ENCODE measurements at places on chromosomes 7 and 10.
A peak's percentile ranks its signal among the peaks of the same experiment; 100 is the strongest.

- no peak for DNase-seq
Measured at GRCh38 chr7:27112361-27112760, 9.9 kb upstream of the HOXA2 start.

DNA sequence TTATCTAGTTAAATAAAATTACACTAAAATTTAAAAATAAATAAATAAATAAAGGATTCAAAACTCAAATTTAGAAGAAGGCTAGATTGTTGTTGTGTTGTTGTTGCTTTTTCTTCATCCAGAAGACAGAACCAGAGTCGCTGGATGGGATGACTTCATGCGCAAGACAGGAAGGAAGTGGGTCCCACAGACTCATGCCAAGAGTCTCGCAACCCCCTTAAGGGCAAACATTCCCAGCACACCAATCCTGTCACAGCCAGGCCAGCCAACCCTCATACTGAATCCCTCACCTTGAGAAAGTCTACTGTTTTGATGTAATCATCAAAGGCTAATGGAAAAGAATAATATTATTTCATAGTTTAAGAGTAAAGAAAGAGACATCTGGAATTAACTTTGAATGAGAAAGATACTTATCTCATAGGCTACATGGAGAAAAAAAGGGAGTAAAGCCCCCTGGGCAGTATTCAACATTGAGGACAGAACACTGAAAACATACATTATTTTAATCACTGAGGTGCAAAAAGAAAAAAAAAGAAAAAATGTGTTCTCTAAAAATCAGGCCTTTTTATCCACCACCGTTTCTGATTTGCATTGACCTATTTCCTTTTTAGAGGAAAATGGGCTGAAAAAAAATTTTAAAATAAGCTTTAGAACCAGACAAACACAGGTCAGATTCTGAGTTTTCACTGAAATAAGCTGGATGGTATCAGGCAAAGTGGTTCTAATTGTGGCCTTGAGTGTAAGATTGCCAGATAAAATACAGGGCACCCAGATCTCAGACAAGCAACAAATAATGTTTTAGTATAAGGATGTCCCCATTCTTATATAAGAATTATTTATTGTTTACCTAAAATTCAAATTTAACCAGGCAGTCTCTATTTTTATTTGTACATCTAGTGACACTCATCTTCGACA, 826.5 kb downstream of the TNS3 start:
- no peak for DNase-seq

GRCh38 chr7:45983720-45984255, 62.7 kb upstream of the IGFBP3 start:
- DNase-seq, result peak; percentile 1

- peak; percentile 65 for DNase-seq
Measured at GRCh38 chr10:8051851-8052257, 2.6 kb upstream of the GATA3 start.

- peak; percentile 50 for DNase-seq
Measured at GRCh38 chr10:43126759-43127424, 11.4 kb upstream of the CSGALNACT2 start.

- no peak for DNase-seq
Measured at GRCh38 chr10:17059197-17059688, 70.4 kb downstream of the CUBN start.

- no peak for DNase-seq
Measured at GRCh38 chr7:37740398-37740797, 56.8 kb downstream of the GPR141 start.

GRCh38 chr7:142523821-142524460, 225.3 kb upstream of the PRSS1 start:
- no peak for DNase-seq

- DNase-seq, result no peak
Measured at GRCh38 chr10:116720241-116720643, 22.1 kb downstream of the HSPA12A start.

GRCh38 chr10:101550965-101551364, 37.1 kb downstream of the POLL start:
- no peak for DNase-seq

DNA sequence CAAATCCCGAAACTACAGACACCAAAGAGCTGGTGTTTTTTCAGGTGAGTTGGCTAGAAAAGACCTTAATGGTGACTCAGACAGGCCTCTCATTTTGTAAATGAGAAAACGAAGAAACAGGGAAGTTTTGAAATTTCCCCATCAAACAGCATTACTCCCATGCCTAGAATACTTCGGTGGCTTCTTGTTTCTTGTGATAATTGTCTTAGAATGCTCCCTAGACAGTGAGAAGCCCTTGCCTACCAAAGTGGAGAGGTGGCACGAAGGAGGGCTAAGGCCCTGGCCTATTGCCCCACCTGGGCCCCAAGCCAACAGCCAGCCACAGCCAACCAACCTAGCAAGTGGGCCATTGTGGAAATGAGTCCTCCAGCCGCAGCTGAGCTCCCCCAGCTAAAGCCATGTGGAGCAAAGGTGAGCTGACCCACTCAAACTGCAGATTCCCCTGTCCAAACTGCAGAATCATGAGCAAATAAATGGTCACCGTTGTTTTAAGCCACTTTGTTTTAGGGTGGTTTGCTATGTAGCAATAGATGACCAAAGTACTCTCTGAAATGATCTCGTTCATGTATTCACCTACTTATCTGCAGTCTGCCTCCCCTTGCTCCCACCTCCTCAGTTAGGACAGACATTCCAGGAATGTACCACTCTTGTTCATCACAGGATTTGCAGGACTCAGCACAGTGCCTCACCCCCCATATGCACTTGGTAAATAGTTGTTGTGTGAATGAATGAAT, 97.7 kb upstream of the FGFR2 start:
- no peak for DNase-seq

- DNase-seq, result no peak
Measured at GRCh38 chr10:34653530-34653929, 161.6 kb downstream of the PARD3 start.

- no peak for DNase-seq
Measured at GRCh38 chr7:3897430-3898372, 596.6 kb downstream of the SDK1 start.

GRCh38 chr10:12444981-12445700, 95.8 kb downstream of the CAMK1D start:
- no peak for DNase-seq

GRCh38 chr7:8190119-8190895, 71.7 kb downstream of the ICA1 start:
- DNase-seq, result peak; percentile 72

DNA sequence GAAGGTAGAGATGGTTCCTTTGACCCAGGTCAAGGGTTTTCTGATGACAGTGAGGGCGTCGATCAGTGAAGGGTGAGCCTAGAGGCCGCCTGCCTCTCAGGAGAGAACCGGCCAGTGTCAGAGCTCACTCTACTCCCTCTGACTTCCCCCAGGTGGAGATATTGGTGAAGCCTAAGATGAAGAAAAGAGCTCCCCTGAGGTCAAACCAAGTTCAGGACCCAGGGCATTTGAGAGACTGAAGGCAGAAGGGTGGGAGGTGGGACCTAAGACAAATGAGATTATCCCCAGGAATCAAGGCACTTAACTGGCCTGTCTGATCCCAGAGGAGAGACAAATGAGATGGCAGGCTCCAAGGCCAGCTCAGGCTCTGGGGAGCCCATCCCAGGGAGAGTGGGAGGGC, 104.7 kb downstream of the CDH23 start:
- DNase-seq, result no peak

DNA sequence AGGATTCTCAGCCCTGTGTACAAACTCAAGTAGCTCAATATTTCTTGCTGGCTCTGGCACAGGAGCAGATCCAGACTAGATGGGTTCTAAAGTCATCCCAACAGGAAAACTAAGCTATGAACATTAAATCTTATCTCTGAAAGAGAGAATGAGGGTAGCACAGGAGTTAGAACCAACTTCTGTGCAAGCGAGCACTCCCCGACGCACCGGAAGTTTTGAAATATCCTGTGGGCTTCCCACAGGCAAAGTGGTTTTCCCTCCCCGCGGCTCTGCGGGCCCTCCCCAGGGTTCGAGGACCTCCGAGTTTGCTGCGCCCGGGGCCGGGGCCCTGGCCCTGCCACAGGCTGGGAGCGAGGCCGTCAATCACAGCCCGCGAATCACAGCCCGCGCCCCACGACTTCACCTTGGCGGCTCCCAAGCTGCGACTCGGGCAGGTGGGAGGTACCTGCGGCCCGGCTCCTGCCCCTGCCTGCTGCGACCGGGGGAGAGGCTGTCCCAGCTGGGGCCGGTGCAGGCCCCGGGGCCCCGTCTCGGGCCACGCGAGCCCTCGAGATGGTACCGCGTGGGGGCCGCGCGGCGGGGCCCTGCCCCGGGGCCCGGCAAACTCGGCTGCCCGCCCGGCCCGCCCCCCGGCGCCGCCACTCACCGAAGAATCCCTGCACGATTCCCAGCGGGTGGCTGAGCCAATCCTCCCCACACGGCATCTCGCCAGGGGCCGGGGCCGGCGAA, 598 bp downstream of the MCMBP start:
- DNase-seq, result peak; percentile 81

GRCh38 chr7:143305423-143306070, 10.4 kb upstream of the CLCN1 start:
- peak; percentile 82 for DNase-seq

DNA sequence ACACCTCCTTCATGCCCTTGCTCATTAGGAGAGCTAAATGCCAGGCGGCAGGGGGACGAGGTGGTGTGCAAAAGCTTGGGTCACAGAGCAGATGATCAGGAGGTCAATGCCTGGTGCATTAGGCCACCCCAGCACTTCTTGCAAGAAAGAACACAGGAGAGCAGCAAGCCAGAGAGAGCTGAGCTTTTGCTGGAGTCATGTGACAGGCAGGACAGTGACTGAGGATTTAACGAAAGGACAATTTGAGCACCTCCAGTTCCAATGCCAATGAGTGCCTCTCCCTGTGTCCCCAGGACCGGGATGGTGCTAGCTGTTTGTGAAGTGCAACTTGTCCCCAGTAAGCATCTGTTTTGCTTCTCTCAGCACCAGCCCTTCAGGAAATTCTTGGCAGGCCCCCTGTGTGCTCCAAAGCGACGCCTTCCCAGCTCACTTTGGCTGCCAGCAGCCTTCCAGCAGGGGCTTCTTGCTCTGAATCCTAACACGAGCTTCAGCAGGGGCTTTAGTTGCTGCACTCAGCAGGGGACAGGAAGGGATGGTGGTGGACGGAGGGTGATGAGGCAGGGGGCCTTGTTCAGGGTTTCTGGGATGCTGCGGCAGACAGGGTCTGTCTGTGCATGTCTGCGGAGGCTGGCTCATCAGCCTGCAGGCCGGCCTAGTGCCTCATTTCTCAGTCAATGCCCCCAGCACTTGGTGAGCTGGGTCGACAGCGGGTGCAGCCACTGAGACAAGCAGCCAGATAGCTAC, 368.1 kb downstream of the RPS24 start:
- DNase-seq, result no peak

- DNase-seq, result no peak
Measured at GRCh38 chr7:90709501-90710465, 113.7 kb downstream of the CDK14 start.

GRCh38 chr7:10646194-10646593, 327.5 kb upstream of the PHF14 start:
- DNase-seq, result no peak

DNA sequence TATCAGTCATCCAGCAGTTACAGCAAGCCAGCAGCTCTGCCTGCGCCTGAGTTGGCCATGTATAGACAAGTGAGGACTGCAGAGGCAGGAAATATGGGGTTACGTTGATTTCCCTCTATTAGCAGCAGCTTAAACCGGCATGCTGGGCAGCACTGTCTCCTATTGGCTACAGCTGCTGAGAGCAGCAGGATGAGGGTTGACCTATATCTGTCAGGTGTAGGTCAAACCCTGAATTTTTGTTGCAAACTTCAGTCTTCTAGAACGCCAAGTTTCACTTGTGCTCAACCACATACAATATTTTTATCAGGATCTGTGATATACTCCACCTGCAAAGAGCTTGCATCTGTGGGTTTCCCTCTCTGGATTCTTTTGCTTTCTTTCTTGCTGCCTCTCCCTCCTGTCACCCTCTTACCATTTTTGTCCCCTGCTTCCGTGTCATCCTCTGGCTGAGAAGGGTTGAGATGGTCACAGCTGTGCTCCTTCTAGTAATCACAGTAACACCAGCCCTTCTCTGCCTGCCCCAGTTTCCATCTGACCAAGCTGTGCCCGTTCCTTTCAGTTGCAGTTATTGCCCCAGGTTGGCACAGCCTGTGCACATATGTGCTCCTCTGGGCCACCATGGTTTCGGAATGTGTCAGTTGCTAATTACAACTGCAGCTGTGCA, 23.8 kb upstream of the GLCCI1 start:
- DNase-seq, result peak; percentile 63

GRCh38 chr7:101273206-101273605, 28.3 kb upstream of the FIS1 start:
- no peak for DNase-seq

- no peak for DNase-seq
Measured at GRCh38 chr10:89799573-89799972, 98.2 kb downstream of the KIF20B start.

DNA sequence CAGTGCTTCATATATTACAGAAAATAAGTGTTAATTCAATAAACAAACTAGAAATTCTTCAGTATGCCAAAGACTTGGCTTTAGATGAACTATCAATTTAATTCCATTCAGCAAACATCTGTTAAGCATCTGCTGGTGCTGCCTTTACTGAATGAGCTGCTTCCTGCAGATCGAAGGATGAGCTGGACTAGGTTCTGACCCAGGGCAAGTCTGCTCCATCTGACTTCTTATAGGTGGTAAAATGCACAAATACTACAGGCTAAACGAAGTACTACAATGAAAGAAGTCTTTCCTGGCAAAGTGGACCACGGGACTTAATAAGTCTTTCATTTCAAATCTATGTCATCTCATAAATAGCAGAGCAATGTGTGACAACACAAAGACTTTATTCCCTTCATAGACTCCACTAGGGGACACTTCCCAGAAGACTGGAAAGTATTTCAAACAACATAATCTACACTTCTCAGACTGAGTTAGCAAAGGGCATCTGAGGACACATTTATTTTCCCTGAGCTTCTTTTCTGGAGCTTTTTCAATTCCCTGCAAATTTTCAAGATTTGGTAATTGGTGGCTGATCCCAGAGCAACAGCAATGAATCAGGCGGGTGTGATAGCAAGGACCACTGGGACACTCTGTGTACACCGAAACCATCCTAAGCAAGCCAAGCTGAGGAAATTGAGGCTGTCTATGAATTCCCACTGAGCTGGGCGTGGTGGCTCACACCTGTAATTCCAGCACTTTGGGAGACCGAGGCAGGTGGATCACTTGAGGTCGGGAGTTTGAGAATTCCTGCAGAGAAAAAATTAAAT, 108.9 kb upstream of the FRMD4A start:
- DNase-seq, result no peak

GRCh38 chr10:16816171-16816570, 1.1 kb downstream of the RSU1 start:
- DNase-seq, result no peak

- DNase-seq, result no peak
Measured at GRCh38 chr10:121437596-121437995, 160.6 kb downstream of the FGFR2 start.

DNA sequence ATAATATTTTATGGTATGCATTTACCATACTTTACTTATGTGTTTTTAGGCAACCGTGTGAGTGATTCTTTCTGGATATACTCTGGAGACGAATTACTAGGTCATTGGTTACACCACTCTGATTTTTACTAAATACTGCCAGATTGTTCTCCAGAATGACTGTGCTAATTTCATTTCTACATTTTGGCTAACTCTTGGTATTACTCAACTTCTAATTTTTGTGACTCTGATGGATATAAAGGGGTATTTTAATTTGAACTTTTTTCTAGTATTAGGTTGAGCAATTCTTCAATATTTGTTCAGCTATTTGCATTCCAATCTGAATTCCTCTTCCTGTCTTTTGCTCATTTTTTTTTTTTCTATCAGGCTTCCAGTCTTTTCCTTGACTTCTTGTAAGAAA, 223.6 kb downstream of the MDFIC start:
- no peak for DNase-seq

GRCh38 chr7:17021205-17021604, 139.4 kb upstream of the AGR3 start:
- no peak for DNase-seq

GRCh38 chr7:50142425-50143017, 49.5 kb upstream of the ZPBP start:
- DNase-seq, result no peak
